ENCODE measurements at places on chromosomes 16 and 17.

DNA sequence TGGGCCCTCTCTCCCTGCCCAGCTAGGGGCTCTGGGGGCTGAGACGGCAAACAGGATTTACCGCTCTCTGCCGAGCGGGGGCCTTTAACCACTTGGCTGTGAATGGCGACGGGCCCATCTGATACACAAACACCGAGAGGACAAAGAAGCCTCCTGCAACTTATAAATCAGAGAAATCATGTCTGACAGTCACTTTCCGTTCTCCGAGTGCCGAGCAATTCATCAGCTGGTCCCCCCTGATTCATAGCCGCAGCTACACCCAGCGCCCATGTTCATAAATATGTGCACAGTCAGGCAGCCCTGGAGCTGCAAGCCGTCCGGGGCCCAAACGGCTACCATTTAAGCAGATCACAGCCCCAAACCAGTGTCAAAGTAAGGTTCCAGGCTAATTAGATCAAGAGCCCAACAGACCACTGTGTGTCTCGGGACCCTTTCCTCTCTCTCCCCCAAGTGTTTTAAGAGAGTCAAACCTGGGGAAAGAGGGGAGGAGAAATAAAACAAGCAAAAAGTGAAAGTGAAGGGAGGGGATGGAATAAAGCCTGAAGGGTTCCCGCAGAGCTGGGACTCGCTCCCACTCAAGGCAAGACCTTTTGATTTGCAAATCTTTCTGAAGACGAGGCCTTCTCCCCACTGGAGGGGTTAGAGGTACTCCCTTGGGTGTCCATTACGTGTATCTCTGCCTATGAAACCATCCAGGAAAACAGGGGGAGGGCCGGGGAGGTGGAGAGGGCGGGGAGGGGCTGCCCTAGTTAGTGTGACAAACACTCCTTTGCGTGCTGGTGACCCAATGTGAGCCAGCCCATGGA is 154.7 kb downstream of the C16orf78 start:
- no peak for DNase-seq

GRCh38 chr17:83127431-83128160 is 48.2 kb downstream of the METRNL start:
- DNase-seq = no peak

GRCh38 chr17:80030730-80031410 is 4.8 kb downstream of the TBC1D16 start:
- DNase-seq = no peak

DNA sequence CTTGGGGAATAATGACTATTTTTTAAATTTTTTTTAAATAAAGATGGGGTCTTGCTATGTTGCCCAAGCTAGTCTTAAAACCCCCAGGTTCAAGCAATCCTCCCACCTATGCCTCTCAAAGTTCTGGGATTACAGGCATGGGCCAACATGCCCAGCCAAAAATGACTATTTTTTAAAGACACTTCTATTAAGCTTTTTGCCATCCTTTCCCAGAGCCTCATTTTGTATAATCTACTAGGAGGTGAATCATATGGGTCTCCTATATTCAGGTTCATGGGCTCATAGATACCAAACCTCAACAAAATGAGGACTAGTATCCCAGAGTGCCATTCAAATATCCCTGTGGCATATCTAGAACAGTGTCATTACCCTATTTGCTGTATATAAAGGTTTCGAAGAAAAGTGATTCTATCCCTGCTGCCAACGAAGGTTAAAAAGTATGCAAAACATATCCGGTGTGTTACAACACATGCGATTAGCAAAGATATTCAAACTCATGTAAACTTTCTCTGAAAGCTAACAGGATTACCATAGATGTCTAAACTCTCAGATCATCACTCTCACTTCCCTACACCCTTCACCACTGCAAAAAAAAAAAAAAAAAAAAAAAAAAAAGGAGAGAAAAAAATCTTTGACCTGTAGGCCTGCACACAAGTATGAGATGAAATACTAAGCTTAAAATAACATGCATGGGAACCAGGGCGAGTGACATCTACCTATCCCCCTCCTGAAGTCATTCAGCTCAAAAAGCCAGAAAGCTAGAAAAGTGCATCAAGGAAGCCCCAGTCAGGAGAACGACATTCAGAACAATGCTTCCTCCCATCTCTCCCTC is 23.5 kb downstream of the XPO6 start:
- no peak for DNase-seq

DNA sequence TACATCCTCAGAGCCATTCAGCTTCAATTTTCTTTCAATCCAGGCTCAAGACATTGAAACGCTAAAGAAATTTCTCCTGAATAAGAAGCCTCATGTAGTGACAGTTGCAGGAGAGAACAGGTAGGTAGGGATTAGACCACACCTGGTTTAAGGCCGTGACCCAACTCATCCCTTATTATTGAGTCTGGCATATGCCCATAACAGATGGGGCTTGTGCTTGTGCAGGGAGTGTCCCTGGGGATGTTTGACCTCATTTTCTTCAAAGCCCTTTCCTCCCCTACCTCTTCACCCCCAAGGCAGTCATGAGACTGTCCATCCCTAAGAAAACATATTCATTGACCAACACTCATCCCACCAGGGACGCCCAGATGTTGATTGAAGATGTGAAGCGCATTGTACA is 24.3 kb downstream of the SUPT6H start:
- DNase-seq = no peak

DNA sequence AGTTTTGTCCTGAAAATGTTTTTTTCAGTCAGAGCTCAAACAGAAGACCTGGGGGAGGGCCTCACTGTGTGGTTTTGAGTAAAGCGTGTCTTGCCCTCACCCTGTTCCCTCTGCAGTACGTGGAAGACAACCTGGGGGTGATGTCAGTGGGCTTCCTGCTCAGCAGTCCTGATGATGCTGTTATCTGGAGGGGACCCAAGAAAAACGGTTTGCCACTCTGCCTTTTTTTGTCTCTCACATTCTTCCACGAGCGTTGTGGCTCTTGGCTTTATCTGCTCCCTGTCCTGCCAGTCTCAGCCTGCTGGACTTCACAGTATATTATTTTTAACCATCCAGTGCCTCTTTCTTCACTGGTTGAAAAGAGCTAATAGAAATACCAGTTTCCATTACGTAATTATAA is 12.9 kb downstream of the NUBP1 start:
- no peak for DNase-seq

- no peak for DNase-seq
These were observed 13.8 kb downstream of the HYDIN start for GRCh38 chr16:71216714-71217113.

- no peak for DNase-seq
These were observed 9.5 kb downstream of the MTMR4 start for GRCh38 chr17:58504826-58505351.

DNA sequence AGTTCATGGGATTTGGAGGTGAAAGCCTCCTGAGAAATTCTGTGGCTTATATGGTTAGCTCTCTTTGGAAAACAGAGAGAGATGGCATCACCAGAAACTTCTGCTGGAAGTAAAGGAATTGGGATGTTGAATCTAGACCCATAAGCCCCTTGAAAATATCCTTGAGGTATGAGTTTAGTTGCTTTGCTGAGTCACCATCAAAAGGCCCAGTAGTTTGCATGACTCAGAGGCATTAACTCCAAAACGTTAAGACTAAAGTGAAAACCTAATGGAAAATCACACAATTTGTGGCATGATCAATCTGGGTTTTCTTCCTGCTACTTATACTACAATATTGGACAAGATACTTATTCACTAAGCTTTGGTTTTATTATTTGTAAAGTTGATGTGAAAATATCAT is 349.2 kb upstream of the SALL1 start:
- no peak for DNase-seq

- no peak for DNase-seq
These were observed 201.7 kb upstream of the NLRP1 start for GRCh38 chr17:5785867-5786509.

GRCh38 chr16:53369921-53370320 is 64.3 kb upstream of the RBL2 start:
- no peak for DNase-seq

DNA sequence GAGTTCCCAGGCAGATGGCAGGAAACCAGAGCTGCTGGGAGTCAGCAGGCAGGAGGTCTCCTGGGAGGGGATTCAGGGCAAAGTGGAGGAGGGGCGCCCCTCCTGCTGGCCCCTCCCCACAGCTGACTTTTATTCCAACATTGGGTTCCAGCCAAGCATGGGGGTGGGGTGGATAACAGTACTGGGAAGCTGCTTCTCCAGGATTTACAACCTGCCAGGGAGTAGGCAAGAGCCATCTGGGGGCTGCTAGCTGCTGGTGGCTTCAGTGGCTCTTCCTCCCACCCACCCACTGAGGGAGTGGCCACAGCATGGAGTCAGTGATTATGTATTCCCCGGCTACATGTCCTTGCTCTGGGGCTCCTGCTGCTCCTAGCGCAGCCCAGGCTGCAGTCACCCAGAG is 36.8 kb downstream of the TMEM132E start:
- DNase-seq = no peak

DNA sequence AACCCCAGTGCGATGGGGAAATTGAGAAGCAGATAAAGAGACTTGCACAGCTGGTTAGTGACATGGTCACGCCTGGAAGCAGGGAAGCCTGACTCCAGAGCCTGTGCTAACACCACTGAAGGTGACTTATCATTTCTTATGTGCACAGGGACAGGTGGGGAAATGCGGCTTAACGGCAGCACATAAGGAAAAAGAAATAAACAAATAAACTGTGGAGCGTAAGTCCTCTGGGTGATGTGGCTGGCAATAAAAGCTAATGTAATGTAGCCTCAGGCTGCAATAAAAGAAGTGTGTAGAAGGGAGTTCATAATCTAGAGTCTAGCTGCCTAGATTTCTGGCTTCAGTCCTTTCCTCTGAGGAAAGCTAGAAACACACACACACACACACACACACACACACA is 10.6 kb downstream of the CDH11 start:
- DNase-seq = no peak

- no peak for DNase-seq
These were observed 9.4 kb downstream of the MPO start for GRCh38 chr17:58271216-58271931.

DNA sequence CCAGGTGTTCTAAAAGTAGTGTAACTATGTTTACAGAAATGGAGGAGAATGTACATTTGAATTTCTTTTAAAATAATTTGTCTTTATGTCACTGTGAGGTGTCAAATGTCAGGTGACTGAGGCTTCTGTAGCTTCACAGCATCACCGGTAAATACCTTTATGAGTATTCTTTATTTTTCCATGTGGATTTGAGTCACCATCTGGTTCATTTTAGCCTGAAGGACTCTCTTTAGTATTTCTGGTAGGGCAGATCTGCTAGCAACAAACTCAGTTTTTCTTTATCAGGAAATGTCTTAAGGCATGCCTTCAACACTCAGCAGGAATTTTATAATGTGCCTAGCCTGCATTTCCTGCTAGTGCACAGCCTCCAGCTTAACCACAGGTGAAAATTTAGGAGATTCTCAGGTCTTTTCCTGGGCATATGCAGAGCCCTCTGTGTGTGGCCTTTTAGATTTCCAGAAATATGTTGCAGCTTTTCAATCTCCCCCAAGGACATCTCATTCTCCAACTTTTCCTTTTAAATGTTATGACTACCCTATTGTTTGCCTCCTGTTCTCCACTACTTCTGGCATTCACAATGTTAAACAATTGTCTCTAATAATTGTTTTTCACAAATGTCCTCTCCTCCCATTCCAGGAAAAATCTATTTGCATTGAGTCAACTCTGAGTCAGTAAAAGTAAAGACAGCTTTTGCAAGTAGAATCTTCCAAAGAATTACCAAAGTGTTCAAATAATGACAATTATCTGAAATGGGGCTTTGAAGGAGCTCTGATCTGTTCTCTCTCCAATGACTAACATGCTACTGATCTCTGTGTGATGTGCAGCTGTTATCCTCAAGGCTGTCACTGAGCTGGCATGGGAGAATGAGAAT is 239.4 kb upstream of the CPHXL start:
- DNase-seq = no peak

DNA sequence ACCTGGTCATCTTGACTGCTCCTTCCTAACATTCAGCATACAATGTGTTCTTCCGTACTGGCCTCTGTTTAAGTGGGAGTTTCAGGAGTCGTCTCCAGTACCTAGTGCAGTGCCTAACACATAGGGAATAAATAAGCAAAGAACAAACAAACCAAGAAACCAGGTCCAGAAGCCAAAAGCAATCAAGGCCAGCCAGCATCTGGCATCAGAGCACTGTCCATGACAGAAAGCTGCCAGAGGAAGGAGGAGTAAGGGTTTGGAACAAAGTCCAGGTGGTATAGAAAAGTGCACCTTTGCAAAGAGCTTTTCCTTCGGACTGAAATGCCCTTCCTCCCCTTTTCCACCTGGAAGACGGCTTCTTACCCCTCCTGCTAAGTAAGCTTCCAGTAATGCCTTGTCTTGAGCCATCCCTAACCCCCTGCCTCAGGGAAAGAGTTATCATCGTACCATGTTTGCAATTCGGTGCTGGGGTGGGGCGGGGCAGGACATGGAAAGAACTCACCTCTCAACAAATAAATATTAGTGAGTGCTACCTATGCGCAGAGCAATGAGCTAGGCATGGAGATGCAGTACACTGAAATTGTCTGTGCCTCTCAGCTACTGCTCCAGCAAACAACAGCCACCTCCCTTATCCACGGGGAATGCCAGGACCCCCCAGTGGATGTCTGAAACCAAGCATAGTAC is 47.6 kb downstream of the C17orf67 start:
- no peak for DNase-seq

DNA sequence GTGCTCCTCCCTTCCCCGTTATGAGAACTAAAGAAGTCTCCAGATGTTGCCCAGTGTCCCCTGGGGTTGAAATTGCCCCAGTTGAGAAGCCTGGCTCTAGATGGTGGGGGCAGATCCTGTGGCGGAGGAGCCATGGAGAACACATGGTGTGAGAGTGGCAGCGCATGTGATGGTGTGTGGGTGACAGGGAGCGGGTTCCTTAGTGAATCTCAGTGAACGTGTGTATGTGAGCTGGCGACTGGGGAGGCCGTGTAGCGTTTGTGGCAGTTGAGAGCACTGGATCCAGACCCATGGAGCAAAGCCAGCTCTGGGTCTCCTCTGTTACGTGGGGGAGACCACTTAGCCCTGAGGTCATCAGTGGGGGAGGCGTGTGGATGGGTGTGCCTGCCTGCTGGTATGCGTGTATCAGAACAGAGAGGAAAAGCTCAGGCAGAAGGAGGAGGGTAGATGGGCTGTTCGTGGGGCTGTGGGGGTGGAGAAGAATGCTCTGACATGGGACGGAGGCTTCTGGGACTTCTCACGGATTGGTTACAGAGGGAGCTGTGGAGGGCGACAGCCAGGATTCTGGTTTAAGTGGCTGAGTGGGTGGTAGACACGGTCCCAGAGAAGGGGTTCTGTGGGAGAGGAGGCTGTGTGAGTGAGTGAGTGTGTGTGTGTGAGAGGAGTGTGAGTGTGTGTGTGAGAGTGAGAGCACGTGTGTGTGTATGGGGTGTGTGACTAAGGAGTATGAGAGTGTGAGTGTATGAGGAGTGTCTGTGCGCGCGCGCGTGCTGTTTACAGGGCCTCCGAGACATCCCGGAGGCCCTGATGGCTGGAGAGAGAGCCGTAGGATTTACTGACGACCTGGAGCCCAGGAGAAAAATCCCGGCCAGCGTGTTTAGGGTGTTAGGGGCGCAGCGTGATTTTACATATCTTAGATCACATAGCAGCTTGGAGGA is 193.8 kb downstream of the SNX29 start:
- DNase-seq = no peak

DNA sequence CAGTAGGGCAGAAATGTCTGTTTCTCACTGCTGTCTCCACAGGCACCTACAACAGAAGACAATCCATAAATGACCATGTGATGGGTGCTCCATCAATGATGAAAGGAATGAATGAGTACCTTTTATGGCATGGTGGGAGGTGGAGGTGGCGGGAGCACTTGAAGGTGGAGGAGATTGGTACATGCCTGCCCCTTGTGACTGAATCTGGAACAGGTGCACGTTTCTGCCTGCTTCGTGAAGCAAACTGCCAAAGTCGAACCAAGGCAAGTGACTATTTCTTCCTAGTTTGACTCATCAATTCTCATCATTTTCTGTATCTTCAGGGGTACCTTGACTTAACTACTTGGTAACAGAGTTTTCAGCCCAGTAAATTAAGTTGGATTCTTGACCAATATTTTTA is 25.4 kb downstream of the CDRT15 start:
- no peak for DNase-seq
